ENCODE measurements at places on chromosomes 6 and 20.

DNA sequence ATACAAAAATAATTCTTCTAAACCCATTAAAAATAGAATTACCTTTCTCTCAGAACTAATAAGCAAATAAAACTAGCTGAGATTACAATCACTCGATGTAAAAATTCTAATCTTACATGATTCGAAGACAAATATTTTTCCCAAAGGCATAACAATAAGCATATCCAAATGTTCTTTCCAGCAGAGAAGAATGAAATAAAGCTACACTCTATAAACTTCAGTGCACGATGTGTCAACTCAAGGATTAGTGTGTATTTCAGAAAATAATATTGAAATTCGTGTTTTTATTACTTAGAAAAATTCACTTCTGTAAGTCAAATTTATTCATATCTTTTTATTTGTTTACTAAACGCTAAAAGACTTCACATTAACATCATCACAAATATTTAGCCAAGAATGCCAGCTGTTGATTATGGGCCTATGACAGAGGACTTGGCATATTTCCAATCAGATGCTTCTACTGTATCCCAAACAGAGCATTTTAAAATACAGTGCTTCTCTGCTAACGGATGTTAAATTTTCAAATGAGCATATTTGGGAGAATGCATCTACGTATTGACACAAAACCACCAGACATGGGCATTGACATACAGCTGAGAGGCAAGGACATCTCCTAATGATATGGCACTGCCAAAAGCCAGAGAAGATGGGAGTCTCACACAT is 54.7 kb upstream of the PDE7B start:
- no peak for DNase-seq

GRCh38 chr6:105972440-105972839 is 113.7 kb upstream of the PRDM1 start:
- no peak for DNase-seq

- DNase-seq, result no peak
Observed at GRCh38 chr20:46222521-46223007, 85.7 kb downstream of the CDH22 start.

GRCh38 chr6:152572338-152573088 is 64.6 kb downstream of the SYNE1 start:
- DNase-seq, result no peak

- no peak for DNase-seq
Observed at GRCh38 chr6:6004390-6004995, 2.2 kb downstream of the NRN1 start.

GRCh38 chr6:134714679-134715078 is 235.2 kb downstream of the ALDH8A1 start:
- DNase-seq, result no peak

- DNase-seq, result no peak
Observed at GRCh38 chr6:34957231-34957783, 68.3 kb downstream of the ANKS1A start.

DNA sequence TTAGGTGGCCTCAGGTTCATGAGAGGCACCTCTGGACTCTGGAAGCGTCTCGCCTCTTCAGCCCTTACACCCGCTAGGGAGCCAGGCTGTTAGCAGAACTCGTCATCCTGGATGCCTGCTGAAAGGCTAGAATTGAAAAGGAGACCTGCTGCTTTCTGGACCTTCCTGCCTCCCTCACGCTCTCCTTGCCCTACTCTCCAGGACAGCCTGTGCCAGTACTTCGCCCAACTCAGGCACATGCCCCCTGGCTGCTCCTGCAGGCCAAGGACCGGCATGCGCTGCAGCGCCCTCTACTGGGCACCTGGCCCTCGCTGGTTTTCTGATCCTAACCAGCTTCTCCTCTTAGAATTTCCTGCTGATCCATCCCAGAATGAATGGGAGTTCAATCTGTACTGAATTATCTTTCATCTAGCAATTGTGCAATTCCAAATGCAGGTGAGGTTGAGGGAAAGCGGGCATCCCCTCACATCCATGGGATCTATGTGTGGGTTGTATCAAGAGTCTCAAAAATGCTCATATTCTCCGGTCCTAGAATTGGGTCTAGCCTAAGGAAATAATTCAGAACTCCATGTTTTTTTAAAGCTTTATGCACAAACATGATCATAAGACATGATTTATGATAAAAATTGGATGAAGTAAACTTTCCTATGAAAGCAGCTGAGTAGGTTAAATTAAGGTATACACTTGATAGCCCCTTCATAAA is 78.0 kb downstream of the PTPN1 start:
- DNase-seq, result peak; percentile 80

DNA sequence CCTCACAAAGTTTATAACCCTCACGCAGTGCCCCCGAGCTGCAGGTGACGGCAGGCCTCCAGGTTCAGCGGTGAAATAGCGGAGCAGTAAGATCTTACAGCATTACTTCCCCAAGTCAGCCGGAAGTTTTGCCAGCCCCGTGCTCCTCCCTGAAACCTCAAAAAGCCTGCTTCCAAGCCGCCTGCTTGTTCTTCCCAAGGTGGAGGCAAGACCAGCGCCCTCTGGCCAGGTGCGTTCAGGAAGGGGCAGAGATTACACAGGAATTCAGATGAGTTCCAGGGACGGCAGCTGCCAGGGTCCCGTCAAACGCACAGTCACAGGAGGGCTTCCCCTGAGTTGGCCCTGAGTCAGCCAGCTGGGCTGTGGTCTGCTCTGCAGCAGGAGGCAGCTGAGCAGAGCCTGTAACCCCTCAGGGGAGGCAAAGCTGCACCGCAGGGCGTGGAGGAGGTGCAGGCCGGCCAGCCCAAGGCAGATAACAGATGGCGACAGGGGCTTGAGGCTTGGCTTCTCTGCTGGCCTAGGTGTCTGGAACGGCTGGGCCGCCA is 124.1 kb upstream of the RPS6KA2 start:
- peak; percentile 28 for DNase-seq

DNA sequence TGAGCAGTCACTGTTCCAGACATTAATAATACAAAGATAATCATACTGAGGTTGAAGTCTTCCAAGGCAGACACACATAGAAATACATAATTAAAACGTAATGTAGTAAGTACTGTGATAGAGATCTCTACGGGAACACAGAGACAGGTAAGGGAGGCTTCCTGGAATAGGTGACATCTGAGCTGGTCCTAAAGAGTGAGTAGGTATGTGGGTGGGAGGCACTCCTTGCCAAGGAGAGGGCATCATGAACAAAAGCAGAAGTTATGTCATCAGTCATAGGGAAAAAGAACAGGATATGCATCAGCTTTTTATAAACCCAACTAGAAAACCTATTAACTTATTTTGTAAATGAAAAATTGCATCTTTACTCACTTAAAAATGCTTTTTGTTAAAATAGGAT is 110.0 kb downstream of the MAP7 start:
- no peak for DNase-seq

DNA sequence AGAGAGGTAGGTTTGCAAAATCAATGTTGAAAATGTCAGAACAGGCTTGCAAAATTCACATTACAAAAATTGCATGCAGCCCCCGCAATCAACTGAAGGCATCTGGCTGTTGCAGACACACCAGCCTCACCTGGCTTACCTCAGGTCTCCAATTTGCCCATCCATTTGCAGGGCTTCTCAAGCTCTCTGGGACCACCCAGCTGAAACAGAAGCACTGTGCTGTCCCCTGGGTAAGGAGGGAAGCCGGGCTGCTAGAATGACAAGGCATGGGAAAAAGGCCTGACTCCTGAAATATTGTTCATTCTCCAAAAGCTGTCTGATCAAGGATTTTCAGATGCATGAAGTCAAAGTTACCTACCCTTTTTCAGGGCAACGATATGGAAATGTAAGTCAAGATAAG is 52.6 kb upstream of the CD93 start:
- no peak for DNase-seq

DNA sequence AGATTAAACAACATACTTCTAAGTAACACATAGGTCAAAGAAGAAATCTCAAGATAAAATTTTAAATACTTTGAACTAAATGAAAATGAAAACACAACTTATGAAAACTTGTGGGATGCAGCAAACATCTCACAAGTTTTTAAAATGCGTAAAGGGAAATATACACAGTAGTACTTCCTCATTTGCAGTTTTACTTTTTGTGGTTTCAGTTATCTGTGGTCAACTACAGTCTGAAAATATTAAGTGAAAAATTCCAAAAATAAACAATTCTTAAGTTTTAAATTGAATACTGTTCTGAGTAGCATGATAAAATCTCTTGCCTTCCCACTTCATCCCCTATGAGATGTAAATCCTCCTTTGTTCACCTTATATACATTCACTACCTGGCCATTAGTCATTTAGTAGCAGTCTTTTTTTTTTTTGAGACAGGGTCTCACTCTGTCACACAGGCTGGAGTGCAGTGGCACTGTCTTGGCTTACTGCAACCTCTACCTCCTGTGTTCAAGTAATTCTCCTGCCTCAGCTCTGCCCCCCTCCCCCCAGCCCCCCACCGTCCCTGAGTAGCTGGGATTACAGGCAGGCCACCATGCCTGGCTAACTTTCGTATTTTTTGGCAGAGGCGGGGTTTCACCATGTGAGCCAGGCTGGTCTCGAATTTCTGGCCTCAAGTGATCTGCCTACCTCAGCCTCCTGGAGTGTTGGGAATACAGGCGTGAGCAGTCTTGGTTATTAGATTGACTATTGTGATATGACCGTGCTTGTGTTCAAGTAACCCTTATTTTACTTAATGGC is 154.6 kb upstream of the AHI1 start:
- no peak for DNase-seq

GRCh38 chr6:138482816-138483215 is 16.5 kb downstream of the NHSL1 start:
- DNase-seq, result no peak

DNA sequence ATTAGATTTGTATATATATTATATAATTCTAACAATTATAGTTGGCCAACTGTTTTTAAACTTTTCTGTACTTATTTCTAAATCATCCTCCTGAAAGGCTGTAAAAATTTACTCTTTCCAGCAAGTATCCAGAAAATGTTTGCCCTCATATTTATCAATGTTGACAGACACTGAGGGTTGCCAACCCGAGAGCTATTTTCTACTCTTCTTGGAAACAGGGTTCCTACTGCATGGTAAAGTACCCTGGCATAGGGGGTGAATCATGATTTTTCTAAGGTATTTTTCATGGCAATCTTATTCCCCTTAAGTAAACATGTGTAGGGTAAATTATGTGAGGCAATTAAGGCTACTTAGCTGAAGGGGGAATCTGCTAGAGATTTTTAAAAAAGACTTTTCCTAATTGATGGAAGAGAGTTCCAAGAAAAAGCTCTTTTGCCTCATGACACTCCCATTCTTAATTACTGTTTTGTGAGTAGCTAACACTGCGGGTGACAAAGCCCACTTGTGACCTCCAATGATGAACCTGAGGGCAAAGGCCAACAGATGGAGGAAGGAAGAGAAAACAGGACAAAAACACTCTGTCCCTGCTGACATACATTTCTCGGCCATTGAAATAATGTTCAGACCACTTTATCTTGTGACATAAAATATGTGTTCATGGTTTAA is 37.9 kb downstream of the GPX5 start:
- no peak for DNase-seq

DNA sequence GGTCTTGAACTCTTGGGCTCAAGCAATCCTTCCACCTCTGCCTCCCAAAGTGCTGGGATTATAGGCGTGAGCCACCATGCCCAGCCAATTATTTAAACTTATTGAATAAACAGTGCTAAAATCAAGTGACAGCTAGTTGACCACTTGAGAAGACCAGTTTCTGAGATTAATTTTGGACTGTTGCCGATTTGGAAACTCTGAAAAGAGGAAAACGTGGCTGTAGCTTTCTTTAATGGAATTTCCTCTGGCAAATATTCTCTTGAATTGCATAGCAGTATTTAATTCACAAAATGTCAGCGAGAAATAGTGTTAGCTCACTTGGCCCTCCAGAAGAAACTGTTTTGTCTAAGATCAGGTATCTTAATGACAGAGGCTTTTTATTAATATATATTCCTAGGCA is 754.5 kb downstream of the HDGFL1 start:
- no peak for DNase-seq

DNA sequence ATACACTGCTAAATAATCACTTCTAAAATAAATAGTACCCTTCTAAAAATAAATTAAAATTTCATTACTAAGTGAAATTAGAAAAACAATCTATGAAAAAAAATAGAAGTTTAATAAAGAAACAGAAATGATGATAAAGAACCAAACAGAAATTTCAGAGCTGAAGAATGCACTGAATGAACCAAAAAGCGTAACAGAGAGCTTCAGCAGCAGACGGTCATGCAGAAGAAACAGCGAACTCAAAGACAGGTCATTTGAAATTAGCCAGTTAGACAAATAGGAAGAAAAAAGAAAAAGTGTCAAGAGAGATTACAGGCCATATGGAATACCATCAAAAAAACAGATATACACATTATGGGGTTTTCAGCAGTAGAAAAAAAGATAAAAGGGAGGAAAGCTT is 706.7 kb downstream of the TBC1D32 start:
- no peak for DNase-seq

DNA sequence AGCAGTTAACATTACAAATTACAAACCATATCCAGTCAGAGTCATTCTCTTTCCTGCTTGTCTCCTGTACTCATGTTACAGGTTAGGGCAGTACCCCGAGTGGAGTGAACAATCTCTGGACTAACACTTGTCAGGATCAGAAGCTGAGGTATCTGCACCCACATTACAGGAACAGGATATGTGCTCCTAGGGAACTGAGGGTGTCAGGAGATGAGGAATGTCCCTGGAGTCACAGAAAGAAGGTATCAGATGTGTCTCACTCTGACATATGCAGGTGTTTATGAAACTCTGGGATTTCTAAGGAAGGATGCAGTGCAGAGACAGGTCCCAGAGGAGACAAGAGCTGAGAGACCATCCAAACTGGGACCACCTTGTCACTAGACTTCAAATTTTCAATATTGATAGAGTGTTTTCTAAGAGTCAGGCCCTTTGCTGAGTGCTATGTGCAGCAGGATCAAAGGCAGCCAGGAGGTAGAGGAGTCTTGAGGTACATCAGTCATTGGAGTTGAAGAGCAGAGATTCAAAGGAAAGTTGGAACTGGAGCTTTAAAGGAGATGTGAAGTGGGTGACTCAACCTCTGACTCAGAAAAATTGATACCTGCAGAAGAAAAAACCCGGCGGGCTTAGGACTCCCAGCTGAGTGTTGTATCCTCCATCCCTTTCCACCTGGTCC is 12.6 kb downstream of the HLA-DPB1 start:
- no peak for DNase-seq

DNA sequence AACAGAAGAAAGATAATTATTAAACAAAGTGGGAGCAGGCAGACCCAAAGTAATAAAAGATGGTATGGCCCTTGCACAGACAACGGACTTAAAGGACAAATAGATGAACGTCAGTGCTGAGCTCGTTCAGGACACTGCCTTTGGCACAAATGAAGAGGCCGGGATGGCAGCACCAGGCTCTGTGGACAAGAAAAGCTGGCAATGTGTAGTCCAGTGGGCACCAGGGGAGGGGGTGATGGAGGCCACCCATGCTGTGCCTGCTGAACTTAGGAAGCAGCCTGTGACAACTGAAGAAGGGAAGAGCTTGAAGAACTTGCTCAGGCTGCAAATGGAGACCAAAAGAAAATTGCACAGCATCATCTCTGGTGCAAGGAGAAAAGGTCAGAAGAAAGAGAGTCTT is 131.0 kb downstream of the ANKRD60 start:
- DNase-seq, result no peak

Data from CD4-positive, alpha-beta T cell treated with Interleukin-6 for 4 hours (primary cell).